ENCODE measurements at places on chromosomes 12 and 14.

DNA sequence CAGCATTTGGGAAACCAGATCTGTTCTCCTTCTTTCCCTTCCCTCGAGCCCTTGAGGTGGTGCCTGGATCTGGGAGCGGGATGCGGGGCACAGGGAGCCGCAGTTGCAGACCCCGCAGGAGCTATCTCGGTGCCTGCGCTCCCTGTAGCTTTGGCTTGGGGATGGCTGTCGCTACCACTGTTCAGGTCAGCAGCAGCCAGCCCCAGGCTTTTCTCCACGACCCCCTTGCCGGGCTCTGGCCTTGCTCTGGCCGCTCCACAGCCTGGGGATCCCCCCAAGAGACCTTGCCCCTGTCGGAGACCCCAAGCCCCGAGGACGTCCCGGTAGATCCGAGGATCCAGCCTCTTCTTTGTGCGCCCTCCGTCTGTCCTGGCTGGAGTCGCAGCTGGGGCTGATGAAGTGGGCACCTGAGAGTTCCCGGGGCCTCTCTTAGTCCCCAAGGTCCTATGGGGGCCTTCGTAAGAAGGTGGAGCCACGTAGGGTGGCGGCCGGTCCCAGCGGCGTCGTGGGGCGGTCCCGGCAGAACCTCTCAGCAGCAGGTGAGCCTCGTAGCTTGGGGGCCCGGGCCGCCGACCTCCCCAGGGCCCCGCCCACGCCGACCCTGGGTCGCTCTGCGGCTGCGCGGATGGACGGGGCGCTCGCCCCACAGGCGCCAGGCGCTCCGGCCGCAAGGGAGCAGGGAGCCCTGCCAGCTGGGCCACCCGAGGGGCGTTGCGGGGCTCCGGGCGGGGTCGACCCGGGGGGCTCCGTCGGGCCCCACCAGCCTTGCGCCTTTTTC is 1.3 kb downstream of the DDN start:
- no peak for DNase-seq

DNA sequence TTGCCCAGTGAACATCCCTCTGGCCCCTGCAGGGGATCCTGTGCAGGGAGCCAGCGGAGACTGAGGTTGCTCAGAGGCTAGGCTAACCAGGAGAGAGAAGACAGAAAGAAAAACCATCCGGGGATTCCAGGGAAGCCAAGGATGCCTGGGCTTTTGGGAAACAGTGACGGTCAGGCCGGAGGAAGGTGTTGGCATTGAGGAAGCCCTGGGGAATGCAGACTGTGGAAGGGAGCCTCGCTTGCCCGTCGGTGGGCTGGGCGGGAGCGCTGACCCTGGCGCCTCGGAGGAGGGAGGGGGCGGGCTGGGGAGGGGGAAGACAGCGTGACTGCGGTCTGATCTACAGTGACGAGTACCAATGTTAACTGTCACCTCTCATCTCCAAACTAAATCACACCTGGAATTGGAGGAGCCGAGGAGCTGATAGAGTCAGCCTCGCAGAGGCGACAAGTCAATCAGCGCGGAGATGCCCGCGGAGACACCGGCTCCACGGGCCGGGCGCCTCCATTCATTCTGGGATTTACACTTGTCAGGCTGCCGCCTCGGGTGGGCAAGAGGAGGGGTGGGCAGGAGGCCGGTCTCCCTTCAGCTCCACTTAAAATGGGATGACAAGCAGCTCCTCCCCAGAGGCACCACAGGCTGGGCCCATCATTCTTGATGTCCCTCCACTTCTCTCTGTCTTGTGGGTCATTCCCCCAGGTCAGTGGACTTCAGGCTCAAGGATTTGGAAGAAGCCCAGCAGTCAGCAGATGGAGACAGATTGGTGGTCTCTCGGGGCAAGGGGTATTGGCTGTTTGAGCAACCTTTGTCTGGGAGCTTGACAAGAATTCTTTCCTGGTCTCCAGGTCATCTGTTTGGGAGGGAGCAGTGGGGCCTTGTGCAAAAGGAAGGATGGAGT is 20.4 kb upstream of the GPATCH2L start:
- no peak for DNase-seq

DNA sequence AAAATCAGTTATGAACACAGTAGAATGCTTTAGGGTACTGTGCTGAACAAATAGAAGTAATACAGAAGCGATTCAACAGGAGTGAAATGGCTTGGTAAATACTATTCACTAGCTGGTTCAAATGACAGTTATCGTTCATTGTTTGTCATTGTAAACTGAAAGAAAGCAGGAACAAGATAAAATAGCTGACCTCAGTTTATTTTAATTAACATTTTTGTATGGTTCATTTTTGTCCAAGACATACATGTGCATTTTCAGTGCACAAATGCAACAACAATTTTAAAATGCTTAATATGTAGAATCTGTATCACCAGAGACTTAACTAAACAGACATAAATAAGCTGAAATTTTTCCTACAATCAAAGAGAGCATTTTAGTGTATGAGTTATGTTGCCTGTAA is 49.9 kb downstream of the ALX1 start:
- no peak for DNase-seq

- DNase-seq: no peak
These were observed 20.3 kb downstream of the PRICKLE1 start for GRCh38 chr12:42568952-42569915.

DNA sequence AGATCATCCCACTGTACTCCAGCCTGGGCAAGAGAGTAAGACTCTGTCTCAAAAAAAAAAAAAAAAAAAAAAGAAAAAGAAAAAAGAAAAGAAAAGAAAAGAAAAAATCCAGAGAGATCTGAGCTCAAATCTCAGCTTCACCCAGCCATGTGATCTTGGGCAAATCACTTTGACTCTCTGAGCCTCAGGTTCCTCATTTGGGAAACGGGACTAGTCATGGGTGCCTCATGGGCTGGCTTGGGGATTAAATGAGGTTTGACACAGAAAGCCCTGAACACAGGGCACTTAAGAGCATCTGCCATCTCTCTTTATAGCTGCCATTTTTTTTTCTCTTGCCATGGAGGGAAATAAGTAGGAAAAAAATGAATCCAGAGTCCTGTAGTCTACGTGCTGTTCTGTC is 86.2 kb upstream of the MYL2 start:
- no peak for DNase-seq
